Ammon's horn (tissue), 1 donor: ENCODE measurements at places on chromosomes 3 and 15.

- no peak for DNase-seq
Observed at GRCh38 chr15:43525131-43525530, 7.7 kb downstream of the MAP1A start.

DNA sequence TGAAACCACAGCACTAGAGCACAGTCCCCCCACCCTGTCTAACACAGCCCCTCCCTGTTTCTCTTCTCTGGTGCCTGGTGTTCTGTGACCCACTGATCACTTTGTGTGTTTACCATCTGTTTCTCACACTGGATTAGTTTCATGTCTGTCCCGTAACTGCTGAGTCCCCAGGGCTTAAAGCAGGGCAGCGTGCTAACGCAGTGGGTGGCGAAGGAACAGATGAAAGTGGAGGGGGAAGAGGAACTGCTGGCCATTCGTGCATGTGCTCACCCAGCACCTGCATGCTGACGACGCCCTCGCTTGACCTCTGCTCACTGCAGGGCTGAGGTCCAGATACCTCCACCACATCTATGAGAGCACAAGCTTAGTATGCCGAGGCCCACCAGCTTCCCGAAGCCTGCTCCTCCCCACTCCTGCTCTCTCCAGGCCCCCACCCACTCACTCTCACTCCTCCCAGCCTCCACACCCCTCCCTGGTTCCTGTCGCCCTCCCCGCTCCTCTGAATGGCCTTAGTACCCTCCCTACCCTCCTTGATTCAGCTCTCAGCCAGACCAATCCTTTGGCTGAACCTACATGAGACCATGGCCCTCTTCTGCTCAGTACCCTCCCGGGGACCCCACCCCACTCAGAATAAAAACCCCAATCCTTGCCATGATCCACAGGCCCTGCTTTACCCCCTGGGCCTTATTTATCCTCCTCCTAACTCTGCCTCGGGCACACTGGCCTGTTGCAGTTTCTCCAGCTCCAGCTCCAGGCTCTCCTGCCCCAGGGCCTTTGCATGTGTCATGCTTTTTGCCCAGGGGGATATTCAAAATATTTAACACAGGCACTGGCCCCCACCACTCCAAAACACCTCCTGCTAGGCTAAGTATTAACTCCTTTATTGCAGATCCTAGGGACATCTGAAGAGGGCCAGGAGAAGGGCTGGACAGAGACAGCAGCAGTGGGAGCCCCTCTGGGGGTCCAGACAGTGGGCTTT is 15.1 kb upstream of the IQSEC1 start:
- no peak for DNase-seq

DNA sequence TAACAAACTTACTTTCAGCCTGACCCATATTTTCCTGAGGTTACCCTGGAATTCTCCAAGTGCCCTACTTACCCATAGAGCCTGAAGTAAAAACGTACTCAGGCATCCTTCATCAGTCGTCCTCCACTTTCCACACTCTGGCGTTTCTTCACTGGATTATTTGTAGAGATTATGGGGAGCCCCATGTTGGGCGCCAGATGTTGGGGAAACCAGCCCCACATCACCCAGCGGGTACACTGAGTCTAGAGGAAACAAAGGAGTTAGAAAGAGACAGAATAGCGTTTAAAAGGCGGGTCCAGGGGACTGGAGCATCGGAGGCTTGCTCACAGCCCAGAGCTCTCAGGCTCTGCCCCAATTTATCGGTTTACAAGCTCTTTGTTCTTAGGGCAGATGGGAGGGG is 9.7 kb upstream of the SLC28A2 start:
- DNase-seq = no peak

GRCh38 chr3:149634072-149634471 is 23.8 kb downstream of the WWTR1 start:
- no peak for DNase-seq

GRCh38 chr3:36681867-36682266 is 82.5 kb downstream of the DCLK3 start:
- no peak for DNase-seq

DNA sequence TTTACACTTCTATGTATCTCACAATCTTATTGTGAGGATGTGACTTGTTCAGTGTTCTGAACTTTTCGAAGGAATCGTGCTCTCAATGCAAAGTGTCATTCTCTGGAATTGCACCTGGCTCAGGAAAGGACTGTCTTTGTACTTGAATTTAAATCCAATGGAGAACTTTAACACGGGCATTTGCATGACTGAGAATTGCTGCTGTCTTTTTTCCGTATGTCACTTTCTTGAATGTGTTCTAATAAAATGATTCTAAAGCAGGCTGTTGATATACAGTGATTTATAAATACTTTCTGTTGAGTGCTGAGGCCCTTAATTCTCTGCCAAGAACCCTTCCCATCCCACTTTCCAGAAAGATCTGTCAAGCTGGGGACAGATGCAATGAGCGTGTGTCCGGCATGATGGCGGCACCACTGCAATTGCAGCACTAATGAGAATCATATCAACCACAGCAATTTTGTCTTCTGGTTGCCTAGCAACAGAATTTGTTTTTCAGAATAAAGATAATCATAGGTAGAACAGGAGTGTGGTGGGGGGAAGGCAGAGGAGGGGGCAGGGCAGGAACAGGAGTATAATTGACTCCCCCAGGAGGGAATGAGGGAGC is 210.6 kb upstream of the UMPS start:
- DNase-seq = no peak

GRCh38 chr3:134353831-134354611 is 20.2 kb downstream of the AMOTL2 start:
- DNase-seq = no peak

- DNase-seq = no peak
Observed at GRCh38 chr3:145857956-145858355, 303.0 kb downstream of the PLOD2 start.
